Hematopoietic multipotent progenitor cell treated with erythropoietin and hydrocortisone succinate and interleukin-3 and kit ligand, for 15 days (in vitro differentiated cells): ENCODE measurements at places on chromosomes 3 and 15.

DNA sequence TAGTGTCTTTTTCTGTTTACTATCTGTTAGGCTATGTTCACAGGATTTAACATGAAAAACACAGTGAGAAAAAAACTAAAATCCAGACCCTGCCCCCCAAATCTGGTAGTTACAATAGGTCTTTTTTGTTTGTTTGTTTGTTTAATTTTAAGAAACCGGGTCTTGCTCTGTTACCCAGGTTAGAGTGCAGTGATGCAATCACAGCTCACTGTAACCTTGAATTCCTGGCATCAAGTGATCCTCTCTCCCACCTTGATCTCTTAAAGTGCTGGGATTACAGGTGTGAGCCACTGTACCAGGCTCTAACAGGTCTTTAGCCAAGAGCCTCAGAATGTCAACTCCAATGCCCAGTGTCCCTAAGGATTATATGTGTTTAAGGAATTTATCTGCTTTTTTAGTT lies 88.0 kb upstream of the GOLIM4 start:
- no peak for DNase-seq

- no peak for DNase-seq
Observed at GRCh38 chr3:42262525-42262924, 3.5 kb downstream of the CCK start.

- DNase-seq = no peak
Observed at GRCh38 chr3:37964716-37965115, 25.9 kb upstream of the VILL start.

DNA sequence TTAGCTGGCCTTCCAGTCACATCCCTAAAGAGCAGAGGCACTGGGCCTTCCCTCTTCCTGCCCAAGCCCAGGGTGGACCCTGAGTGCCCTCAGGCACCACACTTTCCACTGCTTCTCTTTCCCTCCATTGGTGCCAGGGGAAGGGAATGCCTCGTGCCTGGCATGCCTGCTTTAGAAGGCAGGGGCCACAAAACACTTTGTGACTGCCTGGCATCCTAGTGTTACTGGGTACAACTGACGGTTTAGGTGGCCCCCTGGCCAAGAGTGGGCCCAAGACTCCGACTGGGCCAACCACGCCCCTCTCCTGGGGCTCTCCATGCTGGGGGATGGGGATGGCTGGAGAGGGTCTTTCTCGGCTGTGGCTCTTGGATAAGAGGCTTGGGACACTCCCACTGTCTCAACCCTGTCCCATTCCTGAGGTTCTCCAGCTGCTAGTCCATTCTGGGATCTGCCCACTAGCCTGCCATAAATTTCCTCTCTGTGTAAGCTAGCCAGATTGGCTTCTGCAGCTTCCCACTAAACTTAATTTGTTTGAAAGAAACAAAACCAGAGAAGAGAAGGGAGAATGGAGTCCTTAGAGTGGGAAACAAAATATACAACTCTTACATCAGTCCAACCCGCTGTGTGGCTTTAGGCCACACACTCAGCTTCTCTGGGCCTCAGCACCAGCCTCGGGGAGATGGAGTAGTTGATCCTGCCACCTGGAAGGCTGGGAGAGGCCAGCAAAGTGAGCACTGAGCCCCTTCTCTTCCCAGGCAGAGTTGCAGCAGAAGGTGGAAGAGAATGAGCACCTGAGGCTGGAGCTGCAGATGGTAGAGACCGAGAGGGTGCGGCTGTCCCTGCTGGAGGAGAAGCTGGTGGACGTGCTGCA lies 24.1 kb upstream of the GP9 start:
- no peak for DNase-seq

DNA sequence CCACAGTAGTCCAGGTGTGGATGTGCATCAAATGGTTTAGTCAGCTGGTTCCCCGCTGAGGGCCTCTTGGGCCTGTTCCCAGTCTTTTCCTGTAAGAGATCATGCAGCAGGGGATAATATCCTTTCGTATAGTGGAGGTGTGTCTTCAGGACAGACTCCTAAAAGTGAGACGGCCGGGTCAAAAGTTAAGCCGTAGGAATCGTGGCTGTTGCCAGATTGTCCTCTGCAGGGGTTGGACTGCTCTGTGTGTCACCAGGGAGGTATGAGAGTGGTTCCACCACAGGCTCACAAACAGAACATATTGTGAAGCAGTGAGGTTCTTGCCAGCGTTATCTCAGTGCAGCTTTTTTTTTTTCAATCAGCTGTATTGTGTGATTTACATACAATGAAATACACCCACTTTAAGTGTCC lies 95.0 kb downstream of the VGLL4 start:
- DNase-seq = no peak

DNA sequence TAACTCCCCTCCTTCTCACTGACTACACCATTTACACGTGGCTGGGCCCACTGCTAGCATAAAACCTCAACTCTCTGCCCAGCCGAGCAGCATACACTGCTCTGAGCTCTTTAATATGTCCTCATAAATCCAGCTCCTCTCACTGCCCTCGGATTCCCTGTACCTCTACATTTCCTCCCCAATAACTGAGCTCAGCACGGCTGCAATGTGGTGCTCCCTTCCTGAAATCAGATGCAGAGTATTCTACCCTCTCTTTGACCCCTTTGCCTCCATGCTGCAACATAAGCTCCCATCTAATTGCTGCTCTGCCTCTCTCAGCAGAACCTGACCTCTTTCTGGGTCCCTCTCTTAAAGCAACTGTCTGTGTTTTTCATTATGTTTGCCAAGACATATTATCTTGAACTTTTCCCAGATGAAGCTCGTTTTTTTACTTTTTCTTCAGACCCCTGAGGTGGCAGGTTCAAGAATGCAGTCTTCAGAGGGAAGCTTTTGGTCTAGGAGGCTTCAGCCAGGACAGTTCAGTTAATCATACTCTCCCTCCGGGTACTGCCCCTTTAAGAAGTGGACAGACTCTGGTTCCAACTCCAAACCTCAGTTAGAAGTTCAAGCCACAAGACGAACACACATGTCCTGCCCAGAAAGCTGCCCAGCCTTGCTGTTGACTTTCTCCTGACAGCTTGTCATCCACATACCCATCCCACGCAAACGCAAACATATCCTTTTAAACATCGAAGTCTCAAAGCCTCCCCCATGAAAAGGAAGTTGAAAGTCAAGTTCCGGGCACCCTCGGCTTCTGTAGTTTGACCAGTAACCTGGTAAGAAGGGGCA lies 81.1 kb upstream of the NEO1 start:
- DNase-seq = no peak

- DNase-seq = no peak
Observed at GRCh38 chr3:55159016-55159415, 231.2 kb upstream of the LRTM1 start.

DNA sequence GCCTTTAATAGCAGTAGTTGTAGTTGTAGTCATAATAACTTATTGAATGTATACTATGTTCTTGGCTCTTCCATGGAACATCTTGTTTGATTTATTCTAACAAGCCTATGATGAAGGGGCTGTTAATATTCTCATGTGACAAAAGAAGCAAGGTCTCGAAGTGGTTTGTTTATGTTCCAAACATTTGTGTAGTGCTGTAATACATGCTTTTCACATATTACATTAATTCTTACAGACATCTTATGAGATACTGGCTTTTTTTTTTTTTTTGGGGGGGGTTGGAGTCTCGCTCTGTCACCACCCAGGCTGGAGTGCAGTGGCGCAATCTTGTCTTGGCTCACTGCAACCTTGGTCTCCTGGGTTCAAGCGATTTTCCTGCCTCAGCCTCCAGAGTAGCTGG lies 252.3 kb downstream of the PTPRG start:
- no peak for DNase-seq
